ENCODE measurements at places on chromosomes 7 and 10.

DNA sequence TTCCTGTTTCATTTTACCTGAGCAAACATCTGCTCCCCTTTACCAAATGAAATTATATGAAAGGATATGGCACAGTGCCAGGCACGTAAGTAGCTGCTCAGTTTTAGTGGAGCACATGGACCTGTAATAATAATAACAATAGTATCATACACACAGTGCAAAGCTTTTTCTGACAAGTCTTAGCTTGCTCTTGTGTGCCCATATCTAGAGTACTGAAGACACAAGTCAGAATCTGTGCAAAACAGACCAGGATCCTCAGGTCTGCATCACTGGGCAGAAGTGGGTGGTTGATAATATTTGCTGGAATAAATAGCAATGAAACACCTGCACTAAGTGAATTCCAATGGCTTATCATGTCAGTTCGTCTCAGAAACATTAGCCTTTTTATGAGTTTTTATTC lies 85.5 kb upstream of the DKK1 start:
- no peak for DNase-seq

- DNase-seq = no peak
Measured at GRCh38 chr7:69656890-69657289, 58.6 kb downstream of the AUTS2 start.

DNA sequence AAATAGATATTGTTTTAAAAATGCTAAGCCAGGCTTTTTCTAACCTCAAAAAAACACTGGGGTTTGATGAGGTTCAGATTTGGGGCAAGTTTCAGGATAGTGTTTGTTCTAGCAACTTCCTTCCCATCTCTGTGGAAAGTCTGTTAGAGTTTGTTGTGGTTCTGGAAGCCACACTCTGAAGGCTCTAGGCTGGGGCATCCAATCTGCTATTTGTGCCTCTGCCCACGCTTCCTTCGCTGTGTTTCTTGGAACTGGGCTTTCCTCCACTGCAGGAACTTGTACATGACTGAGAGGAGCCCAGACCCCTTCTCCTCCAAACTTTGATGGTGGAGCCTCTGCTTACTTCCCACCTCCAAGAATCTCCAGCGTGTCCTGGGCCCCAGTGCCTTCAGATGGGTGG lies 108.5 kb upstream of the SLC25A13 start:
- DNase-seq = no peak

GRCh38 chr10:132057191-132057681 lies 8.5 kb upstream of the JAKMIP3 start:
- no peak for DNase-seq

Data from large intestine (tissue), 12 donors.